Cortex of kidney (tissue), 1 donor: ENCODE measurements at places on chromosomes 4 and X.

- no peak for DNase-seq
These were observed 318.4 kb downstream of the DHX15 start for GRCh38 chr4:24265989-24266388.

DNA sequence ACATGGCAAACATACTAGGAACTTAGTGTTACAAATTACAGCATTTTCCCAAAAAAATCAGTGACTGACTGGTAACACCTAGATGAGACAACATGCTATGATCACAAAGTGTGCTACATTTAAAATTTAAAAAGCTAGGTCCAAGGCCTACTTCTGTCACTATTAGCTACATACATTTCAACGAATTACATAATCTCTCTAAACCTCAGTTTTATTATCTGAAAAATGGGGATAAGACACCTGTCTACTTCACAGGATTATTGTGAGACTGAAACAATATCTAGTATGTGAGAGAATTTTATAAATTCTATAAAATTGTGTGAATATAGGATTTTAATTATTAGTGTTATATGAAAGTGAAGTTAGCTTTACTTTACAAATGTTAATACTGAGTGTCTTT, 228.5 kb downstream of the DCLK2 start:
- DNase-seq, result no peak

- no peak for DNase-seq
These were observed 2282.6 kb downstream of the ARAP2 start for GRCh38 chr4:33961761-33962160.

GRCh38 chrX:113747274-113747973, 836.5 kb upstream of the HTR2C start:
- no peak for DNase-seq

- no peak for DNase-seq
These were observed 58.6 kb upstream of the MCF2 start for GRCh38 chrX:139766545-139766983.

DNA sequence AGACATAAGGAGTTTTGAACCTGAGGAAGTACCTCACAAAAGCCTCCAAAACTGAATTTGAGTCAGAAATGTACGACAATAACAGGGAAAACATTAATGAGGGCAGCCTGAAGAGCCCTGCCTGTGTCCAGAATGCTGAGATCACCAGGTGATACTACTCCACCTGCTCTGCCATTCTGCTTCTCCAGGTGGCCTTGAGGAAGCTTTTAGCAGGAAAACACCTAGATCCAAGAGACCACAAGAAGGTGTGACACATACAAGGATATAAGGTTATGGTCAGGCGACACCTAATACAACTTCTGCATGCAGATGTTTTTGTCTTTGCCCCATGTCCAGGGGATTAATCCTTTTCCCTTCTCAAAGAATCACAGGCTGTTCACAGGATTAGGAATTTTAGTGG, 15.3 kb downstream of the SOWAHB start:
- DNase-seq, result no peak

DNA sequence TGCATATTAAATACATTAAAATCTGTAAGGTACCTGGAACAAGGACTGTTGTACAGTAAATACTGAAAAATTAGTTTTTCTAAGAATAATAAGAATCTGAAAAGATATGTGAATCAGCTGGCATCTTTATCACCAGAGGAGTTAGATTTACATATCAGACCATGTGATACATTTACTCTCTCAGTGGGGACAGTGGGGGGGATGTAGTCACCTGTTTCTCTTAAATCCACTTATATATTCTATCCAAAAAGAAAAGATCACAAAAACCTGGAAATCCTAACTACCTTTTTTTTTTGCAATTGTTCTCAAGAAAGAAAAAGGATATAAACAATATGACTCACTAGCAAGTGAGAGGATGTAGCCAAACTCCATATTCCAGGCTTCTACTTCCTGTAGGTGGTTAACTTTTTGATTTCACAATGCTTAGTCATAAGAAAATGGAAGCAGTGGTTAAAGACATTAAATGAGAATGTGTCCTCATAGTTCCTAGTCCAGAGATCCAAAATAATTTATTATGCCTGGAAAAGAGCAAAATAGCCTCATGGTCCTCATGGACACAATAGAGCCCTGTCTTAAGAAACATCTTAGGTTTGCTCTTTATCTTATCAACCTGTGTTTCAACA, 22.5 kb upstream of the MYOZ2 start:
- DNase-seq, result no peak

DNA sequence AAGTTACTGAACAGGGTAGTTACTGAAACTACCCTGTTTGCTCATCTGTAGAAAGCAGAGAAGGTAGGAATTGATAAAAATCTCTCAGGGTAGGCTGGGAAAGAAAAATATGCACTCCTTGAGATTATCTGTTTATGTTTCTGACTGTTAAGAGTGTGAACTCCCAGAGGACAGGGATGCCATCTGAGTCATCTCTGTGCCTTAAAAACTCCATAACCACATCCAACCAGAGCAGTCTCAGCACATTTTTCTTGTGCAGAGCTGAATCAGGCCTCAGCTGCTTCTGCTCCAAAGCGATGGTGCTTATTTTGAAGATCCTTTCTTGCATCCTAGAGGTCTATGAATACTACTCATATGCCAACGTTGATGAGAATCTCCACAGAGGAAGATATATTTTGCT, 9.9 kb downstream of the CENPVL3 start:
- DNase-seq, result no peak
